ENCODE measurements at places on chromosomes 6 and 20.

GRCh38 chr6:115947966-115948541, 112.6 kb downstream of the FRK start:
- DNase-seq = no peak

- no peak for DNase-seq
Measured at GRCh38 chr6:38982470-38982869, 66.1 kb upstream of the GLP1R start.

- DNase-seq = no peak
Measured at GRCh38 chr6:23797041-23797440, 329.0 kb upstream of the NRSN1 start.

DNA sequence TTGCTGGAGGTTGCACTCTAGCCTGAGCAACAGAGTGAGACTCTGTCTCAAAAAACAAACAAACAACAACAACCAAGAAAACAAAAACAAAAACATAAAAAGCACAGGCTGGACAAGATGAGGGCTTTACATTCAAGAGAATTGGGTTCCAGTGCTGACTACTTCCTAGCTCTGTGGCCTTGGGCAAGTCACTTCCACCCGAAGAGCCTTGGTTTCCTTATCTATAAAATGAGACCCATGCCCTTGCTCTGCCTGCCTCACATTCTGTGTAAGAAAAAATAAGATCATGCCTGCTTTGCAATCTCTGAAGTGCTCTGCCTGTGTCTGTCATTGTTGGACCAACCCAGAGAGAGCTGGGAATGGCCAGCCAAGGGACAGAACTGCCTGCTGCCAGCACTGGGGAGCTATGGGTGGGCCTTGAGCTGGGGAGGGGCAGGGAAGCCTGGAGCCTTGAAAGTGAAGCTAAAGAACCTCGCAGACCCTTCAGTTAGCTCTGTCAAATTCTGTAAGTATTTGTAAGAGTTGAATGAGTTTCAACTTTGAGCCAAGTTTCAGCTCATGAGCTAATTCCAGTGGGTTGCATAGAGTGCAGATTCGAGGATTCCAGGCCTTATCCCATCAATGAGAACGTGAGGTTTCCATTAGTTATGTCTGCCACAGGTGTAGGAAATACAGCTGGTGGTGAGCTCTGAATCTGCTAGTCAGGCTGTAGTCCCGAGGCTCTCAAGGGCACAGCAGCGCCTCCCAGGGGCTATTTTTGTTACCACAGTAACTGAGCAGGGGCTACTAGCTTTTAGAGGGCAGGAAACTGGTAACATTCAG, 93.2 kb downstream of the DLGAP4 start:
- peak; percentile 57 for DNase-seq

DNA sequence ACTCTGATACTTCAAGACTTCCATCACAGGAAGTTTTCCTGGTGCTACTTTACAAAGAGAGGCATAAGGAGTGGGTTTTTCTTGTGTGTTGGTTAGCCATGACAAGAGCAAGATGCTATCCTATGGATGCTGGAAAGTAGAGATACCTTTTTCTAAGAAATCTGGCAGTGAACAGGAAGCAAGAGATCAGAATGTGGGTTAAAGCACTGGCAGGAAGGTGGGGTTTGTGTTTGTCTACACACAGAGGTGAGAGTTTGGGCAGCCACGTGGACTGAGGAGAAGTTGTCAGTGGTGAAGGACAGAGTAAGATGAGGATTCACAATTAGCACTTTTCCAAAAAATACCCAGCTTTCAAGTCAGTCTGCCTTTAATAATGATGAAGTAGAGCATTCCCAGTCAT, 17.9 kb downstream of the SLC2A12 start:
- no peak for DNase-seq

DNA sequence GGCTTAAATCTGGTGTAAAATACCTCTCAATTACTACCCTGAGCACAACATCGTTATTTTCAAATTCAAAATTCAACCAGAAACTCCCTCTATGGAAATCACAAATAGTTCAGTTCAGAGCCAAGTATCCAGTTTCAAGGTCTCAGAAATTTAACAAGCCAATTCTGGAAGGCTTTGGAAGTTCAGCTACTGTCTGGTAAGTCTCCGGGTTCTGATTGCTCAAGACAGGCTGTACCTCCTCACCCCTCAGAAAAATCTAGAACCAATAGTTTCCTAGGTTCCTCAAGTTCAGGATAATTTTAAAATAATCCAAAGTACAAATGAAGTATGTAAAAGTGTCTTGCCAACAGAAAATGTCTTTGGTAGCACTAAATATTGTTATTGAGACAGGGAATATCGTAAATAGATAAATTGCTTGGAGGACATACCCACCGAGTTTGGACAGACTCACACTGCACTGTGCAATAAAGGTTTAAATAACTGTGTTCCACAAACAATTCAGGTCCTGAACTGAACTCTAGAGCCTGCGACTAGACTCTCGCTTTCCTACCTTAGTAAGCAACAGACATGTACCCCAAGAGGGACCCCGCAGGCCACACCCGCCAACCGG, 729 bp downstream of the ATG5 start:
- DNase-seq = no peak

DNA sequence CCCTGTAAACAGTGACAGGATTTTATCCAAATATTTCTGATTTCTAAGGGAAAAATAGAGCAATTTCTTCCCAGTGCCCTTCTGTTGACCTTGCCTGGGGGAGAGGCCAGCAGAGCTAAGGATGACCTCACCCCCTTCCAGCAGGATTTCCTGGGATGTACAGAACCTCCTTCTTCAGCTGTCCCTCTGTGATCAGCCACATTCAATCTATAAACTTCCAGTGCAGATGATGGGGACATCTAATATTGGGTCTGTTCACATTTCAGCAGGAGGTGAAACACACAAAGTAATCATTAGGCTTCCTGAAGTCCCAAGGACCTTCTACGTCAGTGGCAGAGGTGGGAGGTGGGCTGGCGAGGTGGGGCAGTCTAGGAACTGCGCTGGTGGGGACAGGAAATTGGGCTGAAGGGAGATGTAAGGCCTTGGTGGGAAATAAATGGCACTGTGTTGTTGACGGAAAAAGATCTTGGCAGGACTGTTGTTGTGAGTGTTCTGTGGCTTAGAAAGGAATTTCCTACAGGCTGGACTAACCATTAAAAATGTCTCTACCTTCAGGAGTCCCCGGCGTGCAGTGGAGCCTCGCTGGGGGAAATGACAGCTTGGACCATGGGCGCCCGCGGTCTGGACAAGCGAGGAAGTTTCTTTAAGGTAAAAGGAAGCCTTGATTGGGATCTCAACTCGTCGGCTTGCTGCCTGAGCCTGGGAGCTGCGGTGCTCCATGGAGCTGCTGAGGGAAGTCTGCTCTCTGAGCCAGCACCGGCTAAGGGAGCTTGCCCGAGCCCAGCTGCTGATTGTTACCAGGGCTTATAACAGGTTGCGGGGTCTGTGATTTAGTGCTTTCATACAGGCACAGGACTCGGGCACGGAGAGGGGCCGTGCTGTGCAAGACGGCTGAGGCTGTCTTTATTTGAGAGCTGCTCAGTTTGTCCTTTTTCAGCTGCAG, 127.9 kb upstream of the NAA20 start:
- DNase-seq = no peak

- no peak for DNase-seq
Measured at GRCh38 chr6:148509800-148510581, 167.4 kb downstream of the SASH1 start.

GRCh38 chr6:100573166-100573565, 108.4 kb upstream of the SIM1 start:
- no peak for DNase-seq

DNA sequence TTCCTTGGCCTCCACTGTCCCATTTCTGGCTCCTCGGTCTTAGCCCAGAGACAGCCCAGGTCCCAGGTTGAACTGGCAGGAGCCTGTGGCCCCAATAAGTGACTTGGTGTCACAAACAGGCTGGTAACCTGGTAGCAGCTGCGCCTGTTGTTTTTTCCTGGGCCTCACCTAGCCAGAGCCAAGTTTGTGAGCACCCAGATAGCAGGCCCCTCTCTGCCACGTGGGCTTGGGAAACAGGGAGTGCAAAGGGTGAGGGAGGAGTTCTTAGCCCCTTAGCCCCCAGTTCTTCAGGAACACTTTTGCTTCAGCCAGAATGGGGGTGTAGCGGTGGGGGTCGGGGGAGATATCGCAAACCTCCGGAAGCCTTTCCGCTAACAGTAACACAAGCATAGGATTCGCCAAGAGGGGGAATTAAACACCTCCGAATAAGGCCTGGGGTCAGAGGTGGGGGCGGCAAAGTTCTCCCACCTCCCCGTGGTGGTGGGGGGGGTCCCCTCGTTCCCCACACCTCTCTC, 760 bp downstream of the C6orf132 start:
- DNase-seq = no peak

DNA sequence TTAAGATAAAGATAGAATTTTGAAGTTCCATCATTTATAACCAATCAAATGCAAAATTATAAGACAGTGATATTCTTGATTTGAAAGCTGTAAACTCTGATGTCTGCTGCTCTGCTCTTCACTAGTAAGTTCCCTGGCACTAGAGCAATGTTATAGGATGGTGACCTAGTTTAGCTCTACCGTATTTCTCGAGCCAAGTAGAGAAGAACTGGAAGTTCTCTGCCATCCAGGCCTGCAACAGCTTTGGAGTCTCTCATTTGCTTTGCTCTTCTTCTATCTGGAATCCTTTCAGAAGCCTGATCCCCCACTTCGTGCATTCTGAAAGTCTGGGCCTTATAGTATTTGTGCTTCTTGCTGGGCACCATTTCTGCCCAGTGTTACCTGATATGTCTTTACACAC, 100.3 kb downstream of the PLCB1 start:
- no peak for DNase-seq

GRCh38 chr6:47126647-47127391, 84.7 kb upstream of the ADGRF1 start:
- DNase-seq = no peak

DNA sequence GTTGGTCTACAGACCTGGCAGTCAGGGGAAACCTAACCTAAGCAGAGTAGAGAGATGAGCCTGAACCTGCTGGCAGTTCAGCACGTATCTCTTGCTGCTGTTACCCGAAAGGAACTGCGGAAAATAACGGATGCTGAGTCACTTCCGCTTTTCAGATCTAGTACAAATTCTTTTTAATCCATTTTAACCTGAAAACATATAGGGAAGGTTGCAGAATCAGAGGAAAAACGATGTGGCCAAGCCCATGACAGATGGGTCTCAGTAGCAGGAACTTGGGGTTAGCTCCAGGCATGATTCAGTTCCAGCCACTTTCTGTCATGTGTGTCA, 351.9 kb upstream of the PRND start:
- peak; percentile 64 for DNase-seq

DNA sequence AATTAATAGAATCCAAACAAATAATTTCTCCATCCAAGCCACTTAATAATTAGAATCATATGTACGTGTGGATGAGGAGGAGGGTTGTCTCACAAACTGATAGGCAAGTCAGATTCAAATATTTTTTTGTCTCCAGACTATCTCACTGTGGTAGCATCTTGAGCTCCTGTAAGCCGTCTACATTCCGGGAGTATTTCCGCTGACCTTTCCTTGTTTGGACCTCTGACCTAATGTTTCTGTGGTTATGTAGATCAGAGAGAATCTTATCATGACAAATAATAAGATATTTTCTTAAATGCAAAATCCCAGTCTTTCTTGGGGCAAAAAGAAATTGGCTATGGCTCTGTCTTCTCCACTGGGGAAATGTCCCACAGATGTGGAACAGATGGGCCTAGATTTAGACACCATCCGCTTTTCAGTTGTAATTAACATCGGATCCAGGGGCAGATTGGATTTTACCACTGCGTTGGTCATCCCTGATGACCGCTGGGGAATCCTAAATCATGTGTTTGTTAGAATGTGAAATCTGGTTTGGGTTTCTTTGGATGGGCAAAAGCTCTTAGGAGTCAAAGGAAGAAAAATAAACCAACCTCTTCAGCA, 197.1 kb upstream of the RIN2 start:
- no peak for DNase-seq

- no peak for DNase-seq
Measured at GRCh38 chr20:62530643-62531032, 54.8 kb upstream of the GATA5 start.

GRCh38 chr6:9553002-9553401, 861.9 kb downstream of the TFAP2A start:
- no peak for DNase-seq

DNA sequence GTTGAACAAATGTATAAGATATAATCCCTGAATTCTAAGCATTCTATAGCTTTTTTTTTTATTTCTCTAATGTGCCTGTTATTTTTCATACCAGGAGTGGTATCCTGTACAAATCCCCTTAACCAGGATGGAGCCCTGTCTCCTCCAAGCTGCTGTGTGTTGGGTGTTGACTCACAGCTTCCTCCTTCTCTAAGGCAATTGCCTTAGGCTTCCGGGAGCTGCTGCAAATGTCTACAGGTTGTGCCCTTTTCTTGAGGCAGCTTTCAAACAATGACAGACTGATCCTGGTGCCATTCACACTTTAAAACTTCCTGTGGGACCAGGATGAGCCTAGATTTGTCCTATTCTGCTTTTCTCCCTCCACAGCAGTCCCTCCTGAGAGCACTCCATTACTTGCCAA, 173.2 kb downstream of the BTBD3 start:
- DNase-seq = no peak

GRCh38 chr6:139422105-139423036, 47.9 kb upstream of the CITED2 start:
- no peak for DNase-seq

- no peak for DNase-seq
Measured at GRCh38 chr20:10271494-10272219, 53.0 kb downstream of the SNAP25 start.

GRCh38 chr20:41169791-41170351, 32.5 kb downstream of the PLCG1 start:
- DNase-seq = peak; percentile 1

- DNase-seq = no peak
Measured at GRCh38 chr6:99270826-99271225, 78.6 kb downstream of the FAXC start.

GRCh38 chr20:32231847-32232246, 24.2 kb downstream of the POFUT1 start:
- peak; percentile 51 for DNase-seq

- no peak for DNase-seq
Measured at GRCh38 chr6:26401389-26401986, 587 bp upstream of the BTN3A1 start.

DNA sequence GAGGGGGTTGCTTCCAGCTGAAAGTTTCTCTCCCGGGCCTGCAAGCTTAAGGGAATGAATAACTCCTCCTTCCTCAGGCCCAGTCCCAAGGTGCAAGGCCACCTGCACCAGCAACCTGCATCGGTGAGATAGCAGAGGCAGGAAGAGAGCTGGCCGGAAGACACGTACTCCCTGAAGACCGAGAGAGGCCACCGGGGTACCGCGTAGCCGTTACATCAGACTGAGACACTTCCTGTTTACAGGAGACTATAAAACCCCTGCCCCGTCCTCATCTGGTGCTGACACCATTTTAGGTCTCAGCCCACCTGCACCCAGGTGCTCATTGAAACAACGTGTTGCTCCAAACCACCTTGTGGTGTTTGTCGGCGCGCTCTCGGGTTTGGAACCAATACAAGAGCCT, 60.5 kb upstream of the PRND start:
- peak; percentile 14 for DNase-seq

DNA sequence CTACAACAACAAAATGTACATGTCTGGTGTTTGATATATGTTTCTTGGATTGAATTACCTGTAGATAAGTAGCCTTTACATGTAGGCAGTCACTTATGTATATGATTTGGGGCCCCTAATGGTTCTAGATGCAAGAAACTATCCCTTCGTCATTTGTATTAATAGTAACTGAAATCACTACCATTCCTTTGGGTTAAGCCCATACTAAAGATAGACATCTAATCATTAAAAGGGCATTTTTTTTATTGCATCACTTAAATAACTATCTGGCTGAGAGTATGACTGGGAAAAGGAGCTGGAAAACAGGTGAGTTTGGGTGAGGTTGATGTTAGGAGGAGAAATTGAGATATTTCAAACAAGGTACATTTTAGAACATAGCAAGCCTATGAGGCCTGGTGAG, 213.5 kb upstream of the PLN start:
- no peak for DNase-seq

GRCh38 chr20:35277127-35277526, 795 bp downstream of the MMP24OS start:
- DNase-seq = no peak
